Activated effector memory CD4-positive, alpha-beta T cell treated with Interleukin-2 at 50 U/mL for 16 hours (primary cell): ENCODE measurements at places on chromosomes 6 and 20.

GRCh38 chr6:43243664-43244321 is 512 bp downstream of the TTBK1 start:
- no peak for DNase-seq

GRCh38 chr20:2141600-2142575 is 40.3 kb downstream of the STK35 start:
- no peak for DNase-seq

GRCh38 chr6:6659600-6660327 is 71.2 kb downstream of the LY86 start:
- no peak for DNase-seq

DNA sequence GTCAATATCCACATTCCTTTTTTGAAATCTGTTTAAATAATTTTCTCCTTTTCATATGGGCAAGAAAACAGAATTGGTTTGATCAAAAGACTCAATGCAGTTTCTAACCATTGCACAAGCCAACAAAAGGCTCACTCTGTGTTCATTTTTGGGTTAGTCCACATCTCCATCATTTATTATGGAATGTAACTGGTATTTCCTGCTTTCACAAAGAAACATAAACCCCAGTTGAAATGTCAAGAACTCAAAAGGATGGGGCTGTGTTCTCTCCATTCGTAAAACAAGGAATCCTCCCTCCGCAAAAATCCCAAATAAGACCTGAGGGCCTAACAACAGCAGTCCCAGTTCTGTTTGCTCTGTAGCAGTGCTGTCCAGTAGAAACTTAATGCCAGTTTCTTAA is 420.9 kb downstream of the GJA1 start:
- DNase-seq = no peak

GRCh38 chr6:26539071-26539615 is 977 bp downstream of the HMGN4 start:
- no peak for DNase-seq

DNA sequence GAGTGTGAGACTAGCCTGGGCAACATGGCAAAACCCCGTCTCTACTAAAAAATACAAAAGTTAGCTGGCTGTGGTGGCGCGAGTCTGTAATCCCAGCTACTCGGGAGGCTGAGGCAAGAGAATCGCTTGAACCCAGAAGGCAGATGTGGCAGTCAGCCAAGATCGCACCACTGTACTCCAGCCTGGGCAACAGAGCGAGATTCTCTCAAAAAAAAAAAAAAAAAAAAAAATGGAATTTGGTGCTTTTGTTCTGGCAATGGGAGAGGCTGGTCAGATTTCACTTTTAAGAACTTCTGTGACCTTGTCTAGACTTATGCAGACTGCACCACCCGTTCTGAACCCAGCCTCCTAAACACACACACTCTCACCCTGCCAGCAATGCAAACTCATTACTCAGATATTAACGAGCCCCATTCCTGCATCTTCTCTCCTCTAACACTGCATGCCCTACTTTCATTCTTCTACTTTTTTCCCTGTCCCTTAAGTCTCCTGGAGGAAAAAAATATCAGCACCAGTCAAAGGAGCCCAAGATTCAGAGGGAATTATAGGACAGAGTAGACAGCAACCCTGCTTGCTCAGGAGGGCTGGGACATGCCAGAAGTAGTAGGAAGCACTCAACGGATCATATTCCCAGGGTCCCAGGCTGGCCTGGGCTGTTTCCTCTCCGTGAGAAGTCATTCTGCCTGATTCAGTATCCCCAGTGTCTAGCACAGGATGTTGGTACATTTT is 4.4 kb downstream of the MOCS1 start:
- DNase-seq = no peak

GRCh38 chr20:53623134-53623453 is 29.5 kb upstream of the ZNF217 start:
- DNase-seq = no peak

GRCh38 chr6:46925563-46926253 is 4.0 kb upstream of the ADGRF5 start:
- no peak for DNase-seq

DNA sequence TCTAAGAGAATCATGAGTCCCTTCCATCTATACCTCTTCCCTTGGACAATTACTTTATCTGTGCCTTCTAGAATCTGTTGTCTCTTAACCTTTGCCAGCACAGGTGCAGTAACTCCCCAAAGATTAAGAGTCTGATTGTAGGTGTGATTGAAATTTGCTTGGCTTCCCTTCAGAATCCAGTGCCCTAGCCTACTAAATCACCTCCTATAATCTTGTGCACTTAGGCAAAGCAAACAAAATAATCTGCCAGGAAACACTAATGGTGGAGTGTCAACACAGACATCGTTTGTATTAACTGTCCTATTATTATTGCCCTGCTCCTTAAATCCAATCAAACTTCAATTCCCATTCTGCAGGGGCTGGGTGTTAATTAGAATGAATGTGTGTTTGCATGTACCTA is 28.0 kb downstream of the ID4 start:
- no peak for DNase-seq

GRCh38 chr6:91669154-91669870 is 1082.4 kb upstream of the MAP3K7 start:
- no peak for DNase-seq

- DNase-seq = no peak
These were observed 25.9 kb downstream of the ADGRF1 start for GRCh38 chr6:47016261-47016660.

GRCh38 chr6:131383421-131384411 is 189.3 kb upstream of the ARG1 start:
- no peak for DNase-seq

DNA sequence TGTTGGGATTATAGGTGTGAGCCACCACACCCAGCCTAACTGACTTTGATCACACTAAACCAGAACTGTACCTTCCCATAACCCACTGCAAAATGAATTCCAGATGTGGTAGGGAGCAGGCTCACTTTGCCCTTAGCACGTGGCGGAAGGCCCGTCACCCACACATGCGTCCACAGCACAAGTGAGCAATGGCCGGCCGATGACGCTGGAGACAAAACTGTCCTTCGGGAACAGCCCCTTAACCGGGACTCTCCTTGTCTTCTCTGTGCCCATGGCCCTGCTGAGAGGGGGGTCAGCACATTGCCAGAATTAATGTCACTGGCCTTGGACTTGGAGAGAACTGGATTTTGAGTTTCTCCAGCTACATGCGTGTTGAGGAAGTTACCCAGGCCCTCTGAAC is 107.2 kb downstream of the TOX2 start:
- DNase-seq = no peak
